ENCODE measurements at places on chromosomes 12 and 14. TPM values are rescaled to one million over a fixed set of nuclear protein-coding genes. Genes with fewer than 3 reads are reported as not detected.
A peak's percentile ranks its signal among the peaks of the same experiment; 100 is the strongest.

Gene GALNT16
- total RNA-seq: 0.21 TPM

Gene RNU4-1
- total RNA-seq: 2,627 TPM

- no peaks in the 10 kb centered on the region for H3K27me3 ChIP-seq
- H3K4me1 ChIP-seq: no peaks in the 10 kb centered on the region
- no peak overlapping the region for H3K27ac ChIP-seq
- DNase-seq: peak; percentile 58
- no peaks in the 10 kb centered on the region for H3K36me3 ChIP-seq
Measured at GRCh38 chr12:49388682-49389386, 21.6 kb downstream of the SPATS2 start.

GRCh38 chr12:93098077-93098476 lies 169.0 kb upstream of the EEA1 start:
- H3K36me3 ChIP-seq: no peaks in the 10 kb centered on the region
- H3K27ac ChIP-seq: no peak overlapping the region
- H3K4me1 ChIP-seq: peaks cover 18% of the 10 kb centered on the region
- peak; percentile 76 for DNase-seq

GRCh38 chr12:98354520-98355035 lies 160.8 kb upstream of the TMPO start:
- H3K27ac ChIP-seq: no peak overlapping the region
- H3K36me3 ChIP-seq: no peaks in the 10 kb centered on the region
- no peak overlapping the region for H3K4me3 ChIP-seq

- H3K4me1 ChIP-seq: no peaks in the 10 kb centered on the region
- H3K36me3 ChIP-seq: peaks cover 2% of the 10 kb centered on the region
- no peaks in the 10 kb centered on the region for H3K27me3 ChIP-seq
- DNase-seq: no peak
- H3K4me3 ChIP-seq: no peak overlapping the region
Measured at GRCh38 chr12:82855872-82856271, 169.2 kb downstream of the TMTC2 start.

All from activated T-cell treated with anti-CD3 and anti-CD28 coated beads, Interleukin-2, amount 50 U/mL, for 72 hours (primary cell).